Thoracic aorta (tissue), 2 donors: ENCODE measurements at places on chromosomes 4 and X.

GRCh38 chr4:38014421-38014852, 54.2 kb downstream of the PTTG2 start:
- no peak for DNase-seq

DNA sequence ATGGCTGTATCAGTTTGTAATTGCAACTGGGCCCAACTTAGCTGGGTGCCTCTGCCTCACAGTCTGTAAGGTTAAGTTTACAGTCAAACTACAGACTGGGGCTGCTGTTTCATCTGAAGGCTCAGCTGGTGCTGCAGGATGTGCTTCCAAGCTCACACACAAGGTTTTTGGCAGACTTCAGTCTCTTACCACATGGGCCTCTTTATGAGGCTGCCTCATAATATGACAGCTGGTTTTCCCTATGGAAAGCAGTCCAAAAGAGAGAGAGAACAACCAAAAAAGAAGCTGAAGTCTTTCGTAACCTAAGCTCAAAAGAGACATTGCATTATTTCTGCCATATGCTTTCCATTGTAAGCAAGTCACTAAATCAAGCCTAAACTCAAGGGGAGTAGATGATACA, 271.7 kb downstream of the DCTD start:
- no peak for DNase-seq

GRCh38 chr4:80266902-80267380, 477 bp downstream of the FGF5 start:
- DNase-seq: no peak

DNA sequence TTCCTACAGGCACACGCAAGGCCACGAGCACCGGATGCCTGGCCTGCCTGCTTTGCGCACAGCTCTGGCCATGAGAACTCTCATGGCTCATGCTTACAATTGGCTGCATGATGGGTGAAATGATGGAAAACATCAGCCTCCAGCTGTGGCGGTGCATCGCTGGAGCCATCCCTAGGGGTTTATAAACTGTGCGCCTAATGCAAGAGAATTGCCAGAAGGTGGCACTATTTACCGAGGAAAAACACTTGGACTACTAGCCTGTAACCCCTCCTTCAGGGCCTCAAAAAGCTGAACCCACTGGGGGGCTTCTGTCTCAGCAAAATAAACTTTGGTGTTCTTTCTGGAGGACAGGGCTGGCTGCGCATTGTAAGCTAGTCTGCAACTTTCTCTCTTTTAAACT, 51.9 kb downstream of the PHKA2 start:
- no peak for DNase-seq

GRCh38 chrX:10121787-10122186, 35.0 kb upstream of the CLCN4 start:
- DNase-seq: no peak

DNA sequence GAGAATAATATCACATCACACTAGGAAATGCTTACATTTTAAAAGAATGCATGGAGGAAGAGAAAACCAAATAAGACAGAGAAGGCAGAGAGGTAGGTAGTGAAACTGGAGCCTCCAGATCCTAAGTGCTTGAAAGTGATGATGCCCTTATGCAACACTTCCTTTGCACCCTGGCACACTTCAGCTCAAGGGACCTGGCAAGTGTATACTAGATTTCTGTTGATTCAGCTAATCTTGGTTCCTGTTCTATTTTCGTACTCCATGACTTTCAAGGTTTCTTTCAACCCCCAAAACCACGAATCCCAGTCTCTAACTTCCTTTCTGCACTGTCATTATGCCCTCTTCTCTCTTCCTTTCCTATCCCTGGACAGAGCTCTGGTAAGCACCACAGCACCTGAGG, 36.9 kb upstream of the SH3KBP1 start:
- DNase-seq: no peak

- DNase-seq: no peak
These were observed 592.0 kb upstream of the GALNTL6 start for GRCh38 chr4:171221181-171221580.

DNA sequence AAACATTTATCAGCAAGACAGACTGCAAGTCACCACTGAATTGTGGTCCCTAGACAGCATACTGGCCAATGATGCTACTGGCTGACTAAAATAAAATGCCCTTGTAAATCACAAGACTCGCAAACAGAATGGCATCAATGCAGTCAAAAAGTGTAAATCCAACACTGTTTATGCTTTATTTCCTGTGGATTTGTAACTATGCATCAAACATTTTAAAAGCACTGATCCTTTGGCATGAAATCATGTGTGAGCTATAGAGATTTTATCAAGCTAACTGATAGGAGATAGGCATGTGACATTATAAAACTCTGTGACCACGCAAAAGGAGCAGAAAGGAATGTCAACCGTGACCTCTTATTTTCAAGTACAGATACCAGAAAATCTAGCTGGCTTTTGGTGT, 20.8 kb downstream of the MBNL3 start:
- no peak for DNase-seq

- no peak for DNase-seq
These were observed 202.3 kb upstream of the RASGEF1B start for GRCh38 chr4:81673961-81674360.

- no peak for DNase-seq
These were observed 115.9 kb downstream of the HPGD start for GRCh38 chr4:174406383-174406782.

DNA sequence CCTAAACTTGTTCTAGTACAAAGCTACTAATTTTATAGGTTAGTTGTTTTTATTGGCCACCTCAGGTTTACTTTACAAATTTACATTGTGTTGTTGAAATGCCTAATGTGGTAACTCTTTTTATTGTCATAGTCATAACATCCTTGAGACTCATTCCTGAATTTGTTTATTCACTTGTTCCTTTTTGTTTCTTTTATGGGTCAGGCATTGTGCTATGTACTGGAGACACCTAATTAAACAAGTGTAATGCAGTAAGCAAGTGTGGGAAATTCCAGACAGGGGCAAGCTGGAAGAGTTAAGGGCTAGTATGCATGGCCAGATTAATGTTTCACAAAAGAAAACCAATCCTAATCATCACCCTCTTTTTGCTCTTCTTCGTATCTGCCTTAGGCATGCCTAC, 30.5 kb upstream of the TTC29 start:
- no peak for DNase-seq

GRCh38 chr4:145719752-145720624, 40.0 kb downstream of the C4orf51 start:
- no peak for DNase-seq

DNA sequence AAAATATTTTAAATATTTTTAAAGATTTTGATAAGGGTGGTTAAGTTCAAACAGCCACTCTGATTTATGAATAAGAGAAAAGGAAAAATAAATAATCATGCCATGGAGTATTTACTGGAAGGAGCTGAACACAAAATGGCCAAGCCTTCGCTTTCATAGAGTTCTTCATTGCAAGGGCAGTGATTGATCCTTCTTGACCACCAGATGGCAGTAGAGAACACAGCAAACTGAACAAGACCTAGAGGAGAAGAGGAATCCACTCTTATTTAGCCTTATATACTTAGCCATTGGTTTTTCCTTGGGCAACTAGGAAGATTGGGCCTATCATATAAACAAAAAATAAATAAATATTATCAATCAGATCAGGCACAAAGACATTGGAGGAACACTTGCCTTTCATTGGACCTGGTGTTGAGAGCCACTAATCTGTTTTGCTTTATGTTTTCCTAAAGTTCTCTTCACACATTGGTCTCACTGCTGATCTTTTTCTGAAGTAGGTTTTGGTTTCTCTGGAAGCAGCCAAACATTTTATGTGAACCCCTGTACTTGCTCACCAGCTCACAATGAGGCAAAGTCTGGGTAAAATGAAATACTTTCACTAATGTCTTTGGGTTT, 58.1 kb upstream of the PARM1 start:
- DNase-seq: no peak

- no peak for DNase-seq
These were observed 32.9 kb upstream of the DCX start for GRCh38 chrX:111444881-111445280.

DNA sequence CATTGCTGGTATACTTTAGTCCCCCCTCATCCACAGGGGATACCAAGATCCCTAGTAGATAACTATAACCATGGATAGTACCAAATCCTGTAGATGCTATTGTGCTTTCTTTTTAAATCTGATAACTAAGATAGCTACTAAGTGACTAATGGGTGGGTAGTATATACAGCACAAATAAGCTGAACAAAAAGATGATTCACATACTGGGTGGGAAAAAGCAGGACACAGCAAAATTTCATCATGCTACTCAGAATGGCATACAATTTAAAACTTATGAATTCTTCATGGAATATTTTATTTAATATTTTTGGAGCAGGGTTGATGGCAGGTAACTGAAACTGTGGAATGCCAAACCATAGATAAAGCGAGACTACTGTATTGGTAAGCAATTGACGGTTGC, 161.6 kb downstream of the IL15 start:
- DNase-seq: no peak

- DNase-seq: no peak
These were observed 48.7 kb upstream of the KLHL4 start for GRCh38 chrX:87468941-87469340.

DNA sequence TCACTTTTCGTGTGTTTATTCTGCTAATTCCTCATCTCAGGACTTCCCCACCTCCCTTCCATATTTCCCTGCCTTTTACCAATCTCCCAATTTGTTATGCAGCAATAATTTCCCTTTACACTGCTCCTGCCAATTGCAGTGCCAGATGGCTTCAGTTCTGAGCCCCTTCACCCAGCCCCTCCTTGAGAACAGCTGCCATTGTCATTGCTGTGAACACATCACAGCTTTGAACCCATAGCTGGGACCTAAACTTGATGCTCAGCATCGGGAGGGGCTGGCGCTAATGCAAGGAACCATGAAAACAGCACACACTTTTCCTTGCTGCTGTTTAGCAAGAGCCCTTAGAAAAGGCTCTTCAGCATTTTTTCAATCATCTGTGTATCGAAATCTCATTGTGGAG, 104.9 kb downstream of the ALPK1 start:
- DNase-seq: no peak

GRCh38 chr4:112889619-112890527, 159.6 kb upstream of the ANK2 start:
- DNase-seq: no peak

- no peak for DNase-seq
These were observed 67.2 kb downstream of the TBC1D9 start for GRCh38 chr4:140688711-140689598.

DNA sequence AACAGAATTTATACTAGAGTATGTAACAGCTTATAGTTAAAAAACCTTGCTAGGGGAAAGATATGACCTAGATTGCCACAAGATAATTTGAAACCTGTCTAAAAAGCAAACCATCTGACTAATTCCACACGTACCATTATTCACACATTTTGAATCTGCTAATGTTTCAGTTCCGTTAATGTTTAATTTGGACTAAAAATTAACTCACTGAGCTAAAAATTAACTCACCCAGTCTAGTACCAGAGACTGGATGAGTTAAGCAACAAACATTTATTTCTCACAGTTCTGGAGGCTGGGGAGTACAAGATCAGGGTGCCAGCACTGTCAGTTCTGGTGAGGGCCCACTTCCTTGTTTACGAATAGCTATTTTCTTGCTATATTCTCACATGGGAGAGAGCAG, 231.5 kb upstream of the DIAPH2 start:
- no peak for DNase-seq

DNA sequence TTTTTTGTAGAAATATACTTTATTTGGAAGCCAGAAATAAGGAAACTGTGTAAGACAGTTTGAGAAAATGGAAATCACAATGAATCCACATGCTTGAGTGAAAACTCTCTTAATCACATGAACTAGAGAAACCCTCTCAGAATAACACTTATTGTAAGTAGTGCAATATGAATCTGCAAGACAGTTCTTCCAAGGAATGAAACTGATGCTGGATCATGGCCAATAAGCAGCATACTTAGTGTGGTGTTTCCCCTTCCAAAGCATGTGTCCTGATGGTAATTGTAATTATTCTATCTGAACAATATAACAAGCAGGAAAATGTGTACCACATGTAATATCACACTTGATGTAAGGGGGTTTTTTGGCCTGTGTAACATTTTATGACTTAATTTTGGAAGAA, 1870.5 kb upstream of the TENM3 start:
- no peak for DNase-seq

GRCh38 chr4:15729910-15730533, 27.2 kb downstream of the BST1 start:
- no peak for DNase-seq

DNA sequence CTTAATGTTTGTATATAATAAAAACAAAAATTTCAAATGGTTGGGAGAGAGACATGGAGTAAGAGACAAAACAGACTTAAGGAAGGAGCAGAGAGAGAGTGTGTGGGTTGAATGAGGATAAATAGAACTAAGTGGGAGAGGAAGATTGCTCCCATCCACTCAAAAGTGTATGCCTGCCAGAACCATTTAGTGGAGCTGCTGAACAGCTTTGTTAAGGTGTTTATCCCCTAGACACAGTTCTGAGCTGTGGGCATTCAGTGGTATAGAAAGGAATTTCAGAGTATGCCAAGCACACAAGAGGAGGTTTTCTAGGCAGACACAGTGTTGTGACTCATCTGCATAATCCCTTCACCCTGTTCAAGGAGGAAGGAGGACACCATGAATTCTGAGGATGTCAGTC, 508.6 kb upstream of the EPHA5 start:
- DNase-seq: no peak

DNA sequence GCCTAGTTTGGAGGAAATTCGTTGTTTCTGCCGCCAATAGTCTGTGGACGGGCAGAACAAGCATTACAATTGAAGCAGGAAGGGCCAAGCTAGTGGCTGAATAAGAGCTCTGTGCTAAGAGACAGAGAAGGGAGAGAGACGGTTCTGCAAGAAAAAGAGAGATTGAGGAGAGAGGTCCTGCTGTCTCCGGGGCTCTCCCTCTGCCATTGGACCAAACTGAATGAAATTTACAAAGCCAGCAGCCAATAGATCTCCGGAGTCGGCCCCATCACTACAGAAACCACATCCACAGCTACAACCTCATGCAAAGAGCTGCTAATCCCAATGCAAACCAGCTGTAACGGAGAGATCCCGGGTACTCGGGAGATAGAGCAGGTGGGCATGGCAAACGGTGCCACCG, at the start of gene NLGN4X:
Gene NLGN4X (minus strand): TSS at position 148 of the 400 bp plus-strand sequence. CDS start 77,401 bp downstream, outside the sequence.
- no peak for DNase-seq

DNA sequence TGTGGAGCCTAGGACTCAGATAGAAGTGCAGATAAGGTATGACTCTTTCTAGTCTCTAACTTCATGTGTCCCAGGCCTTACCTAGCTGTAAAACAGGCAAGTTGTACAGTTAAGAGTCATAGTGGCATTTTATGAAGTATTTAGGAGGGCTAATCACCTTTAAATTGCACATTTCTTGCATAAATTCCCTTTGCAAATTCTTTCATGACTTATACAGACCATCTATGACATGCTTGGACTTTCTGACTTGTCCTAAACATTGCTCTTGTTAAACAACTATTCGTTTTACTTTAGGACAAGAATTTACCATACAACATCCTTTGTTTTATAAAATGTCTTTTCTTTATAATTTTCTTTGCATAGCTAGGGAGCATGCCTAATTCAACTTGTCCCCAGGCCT, 7.8 kb upstream of the RRAGB start:
- no peak for DNase-seq

GRCh38 chrX:20567108-20567507, 300.4 kb upstream of the RPS6KA3 start:
- DNase-seq: no peak
